Stimulated activated CD4-positive, alpha-beta T cell treated with anti-CD3 and anti-CD28 coated beads, Interleukin-15, amount 100 ng/mL, for 48 hours (primary cell): ENCODE measurements at places on chromosomes 3 and 15.

- no peak for DNase-seq
These were observed 263.6 kb downstream of the UACA start for GRCh38 chr15:70499791-70500190.

- DNase-seq = no peak
These were observed 82.4 kb upstream of the RASGRF1 start for GRCh38 chr15:79172801-79173460.

GRCh38 chr15:48493763-48494225 is 151.7 kb downstream of the FBN1 start:
- no peak for DNase-seq

GRCh38 chr3:165854696-165855095 is 17.5 kb upstream of the BCHE start:
- DNase-seq = no peak

- DNase-seq = peak; percentile 71
These were observed 19.0 kb upstream of the MCF2L2 start for GRCh38 chr3:183447206-183448001.
